ENCODE measurements at places on chromosomes 3 and 15.

- no peak for DNase-seq
These were observed 391.4 kb downstream of the LRTM1 start for GRCh38 chr3:54536450-54536849.

DNA sequence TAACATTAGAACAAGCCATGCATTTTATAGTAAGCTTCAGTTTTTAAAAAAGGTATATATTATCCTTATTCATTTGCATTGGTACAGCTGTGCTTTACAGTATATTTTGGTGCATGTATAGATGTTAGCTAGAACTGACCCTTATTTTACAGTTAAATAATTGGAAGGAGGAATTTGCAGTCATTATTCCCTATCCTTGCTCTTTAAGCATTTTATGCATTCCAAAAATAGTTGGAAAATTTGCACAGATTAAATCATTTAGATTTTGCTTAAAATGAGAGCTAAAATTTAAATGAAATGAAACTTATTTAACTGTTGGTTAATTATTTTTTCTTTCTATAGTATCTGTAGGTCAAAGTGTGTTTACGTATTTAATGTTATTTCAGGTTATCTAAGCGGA lies 667.1 kb downstream of the NAALADL2 start:
- DNase-seq, result no peak

DNA sequence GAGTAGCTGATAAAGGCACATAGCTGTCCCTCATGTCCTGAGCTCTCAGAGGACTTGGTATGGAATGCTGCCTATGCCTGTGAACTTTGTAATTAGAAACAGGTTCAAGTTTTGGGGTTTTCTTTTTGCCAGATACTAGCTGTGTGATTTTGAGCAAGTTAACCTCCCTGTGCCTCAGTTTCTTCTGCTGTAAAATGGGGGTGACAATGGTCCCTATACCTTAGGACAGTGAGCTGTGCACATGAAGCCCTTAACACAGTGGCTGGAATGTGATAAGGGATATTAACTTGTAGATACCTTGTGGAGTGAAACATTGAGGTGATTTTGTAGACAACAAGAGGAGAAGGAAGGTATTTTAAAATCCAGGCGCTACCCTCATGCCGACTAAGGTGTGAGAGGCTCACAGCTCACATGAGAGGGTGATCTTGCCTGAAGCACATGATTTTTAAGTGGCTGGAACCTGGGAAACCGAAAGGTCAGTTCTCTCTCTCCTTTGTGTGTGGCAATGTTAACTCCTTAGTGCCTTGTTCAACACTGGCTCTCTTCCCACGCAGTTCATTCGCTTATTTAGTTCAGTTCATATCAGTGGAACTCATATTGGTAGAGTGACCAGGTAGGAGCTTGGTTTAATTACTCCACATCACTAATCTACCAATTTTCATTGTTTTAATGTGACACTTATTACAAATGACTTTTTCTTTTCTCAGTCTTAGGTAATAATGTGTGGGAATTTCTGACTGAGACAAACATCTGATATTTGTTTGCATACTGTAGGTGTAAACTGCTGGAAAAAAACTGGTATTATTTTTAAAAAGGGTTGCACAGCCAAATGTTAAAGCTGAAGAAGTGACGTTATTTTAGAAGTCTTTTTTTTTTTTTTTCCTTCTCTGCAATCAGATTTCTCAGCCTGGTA lies 236.2 kb downstream of the ITPR1 start:
- no peak for DNase-seq

DNA sequence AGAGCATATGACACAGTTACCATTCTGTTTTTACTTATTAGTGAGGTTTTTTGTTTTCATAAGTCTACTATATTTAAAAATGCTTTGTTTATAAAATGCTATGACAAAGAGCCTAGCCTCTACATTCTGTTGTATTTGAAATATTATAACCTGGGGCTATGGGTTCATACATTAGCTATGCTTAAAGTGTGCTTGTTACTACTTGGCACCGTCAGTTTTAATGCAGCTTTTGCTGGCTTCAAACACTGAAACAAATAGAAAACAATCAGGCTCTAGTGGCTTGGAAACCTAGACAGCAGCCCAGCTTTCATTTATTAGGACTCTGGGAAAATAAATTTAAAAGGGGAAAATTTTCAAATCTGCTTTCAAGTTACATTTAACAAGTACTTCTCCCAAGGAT lies 635.9 kb downstream of the CADM2 start:
- no peak for DNase-seq

- no peak for DNase-seq
These were observed 24.3 kb downstream of the MTHFS start for GRCh38 chr15:79872358-79873017.

Measured in stimulated activated CD4-positive, alpha-beta T cell treated with anti-CD3 and anti-CD28 coated beads, Interleukin-1b, Interleukin-23, amount 100 ng/mL, for 1 hour (primary cell).